ENCODE measurements at places on chromosomes 4 and X.

- no peak for DNase-seq
Measured at GRCh38 chrX:1676866-1677265, 62.0 kb downstream of the ASMT start.

DNA sequence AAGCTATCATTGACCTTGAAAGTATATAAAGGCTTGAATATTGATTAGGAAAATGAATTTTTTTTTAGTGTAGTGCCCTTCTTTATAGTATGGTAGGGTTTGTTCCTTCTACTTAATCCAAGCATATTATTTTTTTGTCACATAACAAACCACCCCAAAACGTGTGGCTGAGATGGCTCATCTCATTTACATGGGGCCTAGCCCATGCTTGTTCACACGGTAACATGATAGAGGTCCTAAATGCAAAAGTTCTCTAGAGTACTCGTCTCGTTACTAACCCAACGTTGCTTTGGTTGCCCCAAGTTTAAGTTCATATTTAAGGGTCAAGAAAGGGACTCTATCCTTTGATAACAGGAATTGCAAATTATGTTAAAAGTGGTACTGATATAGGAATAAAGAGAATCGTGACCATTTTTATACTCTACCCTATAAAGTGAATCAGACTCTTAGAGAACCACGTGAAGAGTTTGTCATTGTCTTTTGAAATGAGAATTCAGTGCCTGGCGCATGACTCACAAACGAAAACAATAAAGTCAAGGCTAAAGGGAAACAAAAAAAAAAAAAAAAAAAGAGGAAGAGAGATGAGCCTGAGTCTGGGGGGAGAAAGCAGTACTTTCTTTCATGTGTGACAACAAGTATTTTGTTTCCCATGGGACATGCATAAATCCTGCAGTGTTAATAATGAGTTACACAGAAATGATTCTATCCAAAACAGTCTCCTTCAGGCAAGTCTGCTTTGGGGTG is 402.8 kb upstream of the NWD2 start:
- no peak for DNase-seq

- DNase-seq = no peak
Measured at GRCh38 chrX:40008791-40009461, 88.8 kb downstream of the BCOR start.

GRCh38 chrX:24465532-24465865 is 413 bp downstream of the PDK3 start:
- DNase-seq = no peak

- DNase-seq = peak; percentile 10
Measured at GRCh38 chr4:112633477-112634235, 3.1 kb downstream of the ZGRF1 start.

GRCh38 chrX:40083979-40084359 is 13.8 kb downstream of the BCOR start:
- DNase-seq = no peak

Data from AG08396 (cell line).